ENCODE measurements at places on chromosomes 7 and 10. TPM values are rescaled to one million over a fixed set of nuclear protein-coding genes. Genes with fewer than 3 reads are reported as not detected.
A peak's percentile ranks its signal among the peaks of the same experiment; 100 is the strongest.

- no peak for DNase-seq
- H3K27me3 ChIP-seq = peaks cover 2% of the 10 kb centered on the region
- H3K4me3 ChIP-seq = no peak overlapping the region
Observed at GRCh38 chr7:43242628-43243255, 130.3 kb downstream of the HECW1 start.

DNA sequence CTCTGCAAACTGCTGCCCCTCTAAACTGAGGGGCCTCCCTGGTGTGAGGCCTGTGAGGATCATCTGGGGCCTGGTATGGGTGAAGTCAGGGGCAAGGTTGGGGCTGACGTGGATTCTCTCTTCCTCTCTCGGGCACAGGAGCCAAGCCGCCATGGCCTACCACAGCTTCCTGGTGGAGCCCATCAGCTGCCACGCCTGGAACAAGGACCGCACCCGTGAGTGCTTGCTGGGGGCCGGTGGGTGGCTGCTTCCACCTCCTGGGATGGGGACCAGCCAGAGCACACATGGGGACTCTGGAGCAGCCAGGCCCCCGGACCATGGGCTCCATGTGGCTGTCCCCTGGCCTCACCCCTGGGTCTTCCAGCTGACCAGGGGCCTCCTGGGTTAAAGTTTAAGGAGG is 11.0 kb downstream of the ARPC1B start:
- H3K36me3 ChIP-seq = peaks cover 49% of the 10 kb centered on the region
- H3K4me1 ChIP-seq = peaks cover 37% of the 10 kb centered on the region
- no peaks in the 10 kb centered on the region for H3K27me3 ChIP-seq
- no peak overlapping the region for H3K4me3 ChIP-seq
- peak overlapping the region; percentile 23 for H3K27ac ChIP-seq

GRCh38 chr7:39727231-39728012 is 104.0 kb downstream of the RALA start:
- H3K36me3 ChIP-seq = no peaks in the 10 kb centered on the region
- DNase-seq = no peak
- H3K27ac ChIP-seq = no peak overlapping the region
- peaks cover 2% of the 10 kb centered on the region for H3K27me3 ChIP-seq

DNA sequence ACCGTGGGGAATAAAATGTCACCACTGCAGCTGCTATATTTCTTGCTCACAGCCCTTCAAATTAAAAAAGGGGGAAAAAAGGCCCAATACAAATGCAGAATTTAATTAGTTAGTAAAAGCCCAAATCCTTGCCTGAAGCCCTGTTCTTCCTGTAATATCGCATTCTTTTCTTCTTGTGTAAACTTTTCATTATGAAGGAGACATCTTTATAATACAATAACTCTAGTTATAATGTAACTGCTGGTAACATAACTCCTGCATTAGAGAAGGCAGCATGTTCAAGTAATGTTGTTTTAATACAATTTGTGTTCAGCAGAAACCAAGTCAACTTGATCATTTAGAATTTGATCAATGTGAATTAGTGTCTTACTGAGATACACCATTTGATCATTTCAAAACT is 250.9 kb downstream of the CHCHD3 start:
- H3K27ac ChIP-seq = no peak overlapping the region
- no peaks in the 10 kb centered on the region for H3K4me1 ChIP-seq
- H3K36me3 ChIP-seq = peaks cover 3% of the 10 kb centered on the region
- H3K4me3 ChIP-seq = no peak overlapping the region
- H3K27me3 ChIP-seq = no peaks in the 10 kb centered on the region
- no peak for DNase-seq

DNA sequence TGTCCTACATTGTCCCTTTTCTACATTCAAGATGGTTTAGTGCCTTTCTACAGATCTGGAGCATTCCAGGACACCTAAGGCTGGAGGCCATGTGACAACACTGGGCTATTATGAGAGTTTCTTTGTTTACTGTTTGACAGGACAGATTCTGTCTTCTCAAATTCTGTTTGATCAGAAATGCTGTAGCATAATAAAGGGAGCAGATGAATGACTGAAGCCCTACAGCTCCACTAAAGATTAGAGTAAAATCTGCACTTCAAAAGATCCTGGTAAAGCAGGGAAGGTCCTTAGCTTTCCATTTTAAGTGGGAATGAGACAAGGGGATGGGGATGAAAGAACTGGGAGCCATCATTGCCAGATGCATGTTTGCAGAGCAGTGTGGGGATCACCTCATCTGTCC is 38.4 kb downstream of the TMEM229A start:
- no peak overlapping the region for H3K4me3 ChIP-seq
- no peaks in the 10 kb centered on the region for H3K4me1 ChIP-seq
- no peak for DNase-seq
- no peak overlapping the region for H3K27ac ChIP-seq

DNA sequence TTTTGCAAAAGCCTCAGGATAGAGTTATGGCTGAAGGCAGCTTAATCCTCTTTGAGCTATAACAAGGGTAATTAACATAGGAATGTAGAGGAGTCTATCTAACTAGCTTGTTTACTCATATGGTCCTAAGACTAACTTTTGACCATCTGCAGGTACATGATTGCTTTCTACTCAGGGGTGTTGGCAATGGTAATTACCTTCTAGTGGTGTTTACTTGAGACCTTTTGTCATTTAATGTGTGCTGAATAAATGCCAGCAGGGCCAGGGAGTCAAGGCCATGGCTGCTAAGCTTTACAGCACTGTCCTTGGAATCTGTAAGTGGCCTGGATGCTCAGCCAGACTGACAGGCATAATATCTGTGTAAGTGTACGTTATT is 1325.0 kb downstream of the XPNPEP1 start:
- DNase-seq = no peak
- H3K4me1 ChIP-seq = no peaks in the 10 kb centered on the region
- no peak overlapping the region for H3K4me3 ChIP-seq
- no peak overlapping the region for H3K27ac ChIP-seq
- H3K27me3 ChIP-seq = no peaks in the 10 kb centered on the region
- H3K36me3 ChIP-seq = no peaks in the 10 kb centered on the region

GRCh38 chr7:77580762-77581350 is 43.8 kb downstream of the PTPN12 start:
- no peak overlapping the region for H3K27ac ChIP-seq
- DNase-seq = no peak
- H3K36me3 ChIP-seq = no peaks in the 10 kb centered on the region
- no peaks in the 10 kb centered on the region for H3K4me1 ChIP-seq
- H3K4me3 ChIP-seq = no peak overlapping the region

Gene GALNT17
- not detected for polyA plus RNA-seq

All from CD4-positive, CD25-positive, alpha-beta regulatory T cell (primary cell).